ENCODE measurements at places on chromosomes 13 and 19.

GRCh38 chr13:27353166-27353583, 71.2 kb upstream of the GTF3A start:
- DNase-seq: no peak

- DNase-seq: no peak
Measured at GRCh38 chr19:6568816-6569215, 22.1 kb downstream of the CD70 start.

DNA sequence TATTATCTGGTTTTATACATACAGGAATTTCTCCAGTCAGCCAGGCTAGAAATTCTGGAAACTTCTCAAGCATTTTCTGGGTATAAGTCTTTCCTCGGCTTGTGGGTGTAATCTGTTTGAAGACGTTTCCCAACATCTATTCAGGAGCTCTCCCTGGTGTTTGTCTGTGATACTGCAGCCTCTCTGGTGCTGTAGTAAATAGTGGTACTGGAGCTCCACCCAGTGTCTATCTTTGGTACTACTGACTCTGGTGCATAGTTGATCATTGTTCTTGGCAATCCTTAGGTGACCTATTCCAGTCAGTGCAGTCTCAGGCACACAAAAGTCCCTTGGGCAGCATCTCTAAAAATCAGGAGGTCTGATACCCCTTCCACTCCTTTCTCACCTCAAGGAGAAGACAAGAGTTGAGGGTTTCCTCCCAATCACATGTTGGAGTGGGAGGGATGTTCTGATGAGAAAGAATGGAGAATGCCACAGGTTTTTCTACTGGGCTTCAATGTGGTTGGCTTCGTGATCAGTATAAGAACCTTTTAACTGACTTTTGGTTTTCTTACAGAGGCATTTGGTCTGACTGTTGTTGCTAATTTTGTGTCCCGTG, 115.5 kb downstream of the CYSLTR2 start:
- DNase-seq: peak; percentile 80

GRCh38 chr13:105220063-105220462, 1315.4 kb downstream of the EFNB2 start:
- no peak for DNase-seq

DNA sequence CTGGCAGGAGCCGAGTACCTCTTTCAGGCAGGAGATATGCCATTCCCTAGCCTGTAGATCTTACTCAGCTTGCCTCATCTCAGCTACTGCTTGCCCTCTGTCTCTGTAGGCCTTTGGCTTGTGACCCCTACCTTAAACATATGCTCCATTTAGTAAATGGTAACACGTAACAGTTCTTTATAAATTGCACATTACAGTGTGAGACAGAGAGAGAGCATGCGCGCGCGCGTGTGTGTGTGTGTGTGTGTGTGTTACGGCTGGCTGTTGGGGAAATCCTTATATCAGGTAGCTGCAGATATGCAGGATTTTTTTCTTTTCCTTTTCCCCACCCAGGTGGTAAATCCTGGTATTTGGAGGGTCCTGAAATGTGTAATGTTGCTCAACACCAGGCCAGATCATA, 4.2 kb downstream of the SPINT2 start:
- DNase-seq: no peak

GRCh38 chr19:56699552-56699951, 28.0 kb upstream of the ZNF835 start:
- no peak for DNase-seq

DNA sequence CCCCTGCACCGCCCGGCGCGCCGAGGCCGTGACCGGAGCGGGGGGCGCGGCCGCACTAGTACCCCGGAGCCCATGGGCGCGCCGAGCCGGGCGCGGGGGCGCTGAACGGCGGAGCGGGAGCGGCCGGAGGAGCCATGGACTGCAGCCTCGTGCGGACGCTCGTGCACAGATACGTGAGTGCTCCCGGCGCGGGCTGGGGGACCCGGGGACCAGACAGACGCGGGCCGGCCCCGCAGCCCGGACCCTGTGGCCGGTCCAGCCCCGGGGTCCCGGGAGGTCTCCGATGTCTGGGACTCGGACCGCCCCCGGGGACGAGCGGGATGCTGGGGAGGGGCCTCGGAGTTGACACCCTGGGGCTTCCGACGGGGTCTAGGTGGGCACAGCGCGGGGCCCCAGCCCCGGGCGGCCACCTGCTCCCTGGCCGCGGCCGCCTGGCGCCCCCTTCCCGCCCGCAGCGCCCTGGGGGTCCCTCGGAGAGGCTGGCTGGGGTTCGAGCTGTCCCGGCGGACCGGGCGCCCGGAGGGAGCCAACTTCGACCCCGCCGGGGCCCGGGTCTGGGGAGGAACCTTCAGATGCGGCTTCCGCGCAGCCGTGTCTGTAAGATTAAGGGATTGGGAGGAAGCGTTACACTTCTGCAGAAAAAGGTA, 568 bp downstream of the ATP11A start:
- peak; percentile 75 for DNase-seq

- DNase-seq: peak; percentile 33
Measured at GRCh38 chr19:55379174-55379573, 2.5 kb downstream of the TMEM190 start.

- DNase-seq: no peak
Measured at GRCh38 chr19:1494115-1494815, 3.3 kb downstream of the REEP6 start.

Measured in retina (tissue), 1 donor.